MM.1S (cell line): ENCODE measurements at places on chromosomes 1 and 21.

- no peak for DNase-seq
These were observed 5.3 kb downstream of the TTC24 start for GRCh38 chr1:156584813-156585212.

- no peak for DNase-seq
These were observed 410.2 kb downstream of the MATN1 start for GRCh38 chr1:30313176-30313575.

DNA sequence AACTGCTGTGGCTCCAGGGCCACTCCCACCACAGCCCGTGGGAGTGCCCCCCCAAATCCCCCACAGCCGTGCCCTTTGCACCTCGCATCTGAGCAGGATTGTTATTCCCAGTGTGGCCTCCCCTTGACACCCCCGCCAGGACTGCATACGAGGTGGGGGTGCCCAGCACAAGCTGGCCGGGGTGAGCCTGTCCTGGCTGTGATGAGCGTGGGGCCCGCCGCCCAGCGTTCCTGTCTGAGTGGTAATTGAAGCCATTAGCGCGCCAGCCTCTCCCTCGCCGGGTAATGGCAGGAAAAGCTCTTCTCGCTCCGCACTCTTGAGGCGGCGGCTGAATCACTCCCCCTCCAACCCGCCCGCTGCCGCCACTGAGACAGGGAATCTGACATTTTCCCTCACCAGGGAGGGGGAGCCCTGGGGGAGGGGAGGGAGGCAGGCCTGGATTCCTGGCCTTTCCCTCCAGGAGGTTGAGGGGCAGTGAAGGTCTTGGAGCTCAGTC is 27.7 kb downstream of the PTPRF start:
- no peak for DNase-seq

- DNase-seq: no peak
These were observed 81.0 kb downstream of the NOTCH2 start for GRCh38 chr1:119988306-119989062.

DNA sequence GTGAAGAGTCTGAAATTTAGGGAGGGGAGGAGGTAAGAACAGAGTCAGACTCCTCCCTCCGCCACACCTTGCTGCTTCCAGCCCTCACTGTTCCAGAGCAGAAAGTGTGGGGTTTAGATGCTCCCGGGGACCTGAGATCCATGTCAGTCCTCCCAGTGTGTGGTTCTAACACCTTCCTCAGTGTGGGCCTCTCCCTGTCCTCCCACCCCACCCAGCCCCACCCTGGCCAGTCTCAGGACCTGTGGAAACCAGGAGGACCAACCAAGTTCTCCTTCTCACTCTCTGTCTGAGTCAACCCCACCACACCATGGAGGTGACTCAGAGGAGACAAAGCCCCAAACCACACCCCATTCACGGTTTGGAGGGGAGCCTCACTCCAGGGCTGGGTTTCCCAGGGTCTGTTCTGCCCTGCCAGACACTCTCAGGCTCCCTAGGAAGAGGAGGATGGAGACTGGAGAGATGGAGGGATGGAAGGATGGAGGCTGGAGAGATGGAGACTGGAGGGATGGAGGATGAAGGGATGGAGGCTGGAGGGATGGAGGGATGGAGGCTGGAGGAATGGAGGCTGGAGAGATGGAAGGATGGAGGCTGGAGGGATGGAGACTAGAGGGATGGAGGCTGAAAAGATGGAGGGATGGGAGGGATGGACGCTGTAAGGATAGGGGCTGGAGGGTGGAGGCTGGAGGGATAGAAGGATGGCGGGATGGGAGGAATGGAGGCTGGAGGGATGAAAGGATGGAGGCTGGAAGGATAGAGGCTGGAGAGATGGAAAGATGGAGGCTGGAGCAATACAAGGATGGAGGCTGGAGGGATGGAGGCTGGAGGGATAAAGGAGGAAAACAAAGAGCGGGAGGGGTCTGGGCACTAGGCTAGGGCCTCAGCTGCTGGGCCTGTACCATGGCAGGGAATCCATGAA is 100.9 kb upstream of the RUNX3 start:
- no peak for DNase-seq

DNA sequence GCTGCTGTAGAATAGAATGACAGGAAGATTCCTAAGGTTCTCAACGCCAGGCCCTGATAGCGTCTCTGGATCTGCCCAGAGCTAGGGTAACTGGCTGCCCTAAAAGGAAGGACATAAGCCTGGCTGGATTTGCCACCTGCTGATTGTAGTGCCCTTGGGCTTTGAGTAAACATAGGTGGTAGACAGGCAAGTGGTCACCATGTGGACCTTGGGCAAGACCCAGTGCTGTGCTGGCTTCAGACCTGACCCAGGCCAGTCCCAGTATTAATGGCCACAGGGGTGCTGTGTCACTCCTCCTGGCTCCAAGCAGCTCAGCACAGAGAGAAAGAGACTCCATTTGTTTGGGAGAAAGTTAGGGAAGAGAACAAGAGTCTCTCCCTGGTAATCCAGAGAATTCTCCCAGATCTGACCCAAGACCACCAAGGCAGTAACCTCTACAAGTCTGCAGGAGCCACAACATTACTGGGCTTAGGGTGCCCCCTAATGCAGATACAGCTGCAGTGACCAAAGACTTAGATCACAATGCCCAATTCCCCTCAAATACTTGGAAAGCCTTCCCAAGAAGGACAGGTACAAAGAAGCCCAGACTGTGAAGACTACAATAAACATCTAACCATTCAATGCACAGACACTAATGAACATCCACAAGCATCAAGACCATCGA is 44.5 kb downstream of the PHTF1 start:
- no peak for DNase-seq

- no peak for DNase-seq
These were observed 84.4 kb downstream of the ITPKB start for GRCh38 chr1:226654668-226655055.
